Bronchial epithelial cell (primary cell): ENCODE measurements at places on chromosomes 5 and 9. TPM values are rescaled to one million over a fixed set of nuclear protein-coding genes. Genes with fewer than 3 reads are reported as not detected.
A peak's percentile ranks its signal among the peaks of the same experiment; 100 is the strongest.

DNA sequence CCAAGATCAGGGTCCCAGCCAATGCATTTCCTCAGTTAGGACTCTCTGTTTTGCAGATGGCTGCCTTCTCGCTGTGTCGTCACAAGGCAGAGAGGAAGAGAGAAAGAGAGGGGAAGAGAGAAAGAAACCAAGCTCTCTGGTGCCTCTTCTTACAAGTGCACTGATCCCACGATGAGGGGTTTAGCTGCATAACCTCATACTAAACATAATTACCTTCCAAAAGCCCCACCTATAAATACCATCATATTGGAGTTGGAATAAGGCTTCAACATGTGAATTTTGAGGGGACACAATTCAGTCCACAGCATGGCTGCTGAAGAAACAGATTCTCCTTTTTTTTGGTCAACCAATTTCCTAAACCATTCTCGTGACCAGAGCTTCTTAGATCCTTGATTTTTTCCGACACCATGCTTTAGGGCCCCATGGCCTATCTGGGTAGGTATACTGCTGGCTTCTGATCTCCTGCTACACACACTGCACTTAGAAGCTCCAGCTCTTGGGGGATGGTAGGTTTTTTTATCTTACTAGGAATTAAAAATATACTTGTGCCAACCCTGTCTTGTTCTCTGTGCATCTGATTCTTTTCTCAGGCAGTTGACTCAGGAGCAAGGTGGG is 5.1 kb downstream of the CAMK4 start:
- DNase-seq: no peak

GRCh38 chr9:33082538-33083326 is 6.3 kb upstream of the SMU1 start:
- DNase-seq: peak; percentile 47

- DNase-seq: no peak
Observed at GRCh38 chr5:83374547-83374946, 97.0 kb upstream of the VCAN start.

Gene CARTPT
- not detected in 2 replicates for total RNA-seq

Gene C5orf46
- total RNA-seq: not detected in 2 replicates
